Head of caudate nucleus (tissue), 42 donors: ENCODE measurements at places on chromosomes 7 and 10.

DNA sequence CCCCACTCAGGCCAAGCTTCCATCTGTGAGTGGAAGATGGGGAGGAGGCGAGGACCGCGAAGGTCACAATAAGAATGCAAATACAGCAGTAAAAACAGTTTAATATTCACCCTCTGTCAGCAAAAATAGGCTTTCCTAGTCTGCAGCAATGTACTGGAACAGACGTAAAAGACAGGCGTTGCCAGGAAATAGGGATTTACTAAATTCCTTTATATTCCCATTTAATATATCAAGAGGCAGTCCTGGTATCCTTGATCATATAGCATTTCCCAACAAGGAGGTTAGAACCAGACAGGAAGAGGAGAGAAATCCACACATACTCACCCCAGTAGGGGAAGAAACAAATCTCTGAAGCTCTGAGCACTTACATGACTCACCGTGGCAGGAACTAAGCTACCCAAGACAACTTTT lies 1054.9 kb upstream of the C7orf33 start:
- DNase-seq: no peak

- DNase-seq: no peak
Measured at GRCh38 chr7:146150153-146150552, 33.6 kb downstream of the CNTNAP2 start.

GRCh38 chr10:131041031-131041430 lies 270.5 kb downstream of the TCERG1L start:
- no peak for DNase-seq

GRCh38 chr7:36202398-36202797 lies 49.3 kb downstream of the EEPD1 start:
- no peak for DNase-seq

DNA sequence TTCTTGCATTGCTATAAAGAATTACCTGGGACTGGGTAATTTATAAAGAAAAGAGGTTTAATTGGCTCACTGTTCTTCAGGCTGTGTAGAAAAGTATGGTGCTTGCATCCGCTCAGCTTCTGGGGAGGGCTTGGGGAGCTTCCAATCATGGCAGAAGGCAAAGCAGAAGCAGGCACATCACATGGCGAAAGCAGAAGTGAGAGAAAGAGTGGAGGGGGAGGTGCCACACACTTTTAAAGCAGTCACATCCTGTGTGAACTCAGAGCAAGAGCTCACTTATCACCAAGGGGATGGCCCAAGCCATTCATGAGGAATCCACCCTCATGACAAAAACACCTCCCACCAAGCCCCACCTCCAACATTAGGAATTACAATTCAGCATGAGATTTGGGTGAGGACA lies 303.5 kb downstream of the OTUD1 start:
- DNase-seq: no peak
